ENCODE measurements at places on chromosomes 13 and 19.

DNA sequence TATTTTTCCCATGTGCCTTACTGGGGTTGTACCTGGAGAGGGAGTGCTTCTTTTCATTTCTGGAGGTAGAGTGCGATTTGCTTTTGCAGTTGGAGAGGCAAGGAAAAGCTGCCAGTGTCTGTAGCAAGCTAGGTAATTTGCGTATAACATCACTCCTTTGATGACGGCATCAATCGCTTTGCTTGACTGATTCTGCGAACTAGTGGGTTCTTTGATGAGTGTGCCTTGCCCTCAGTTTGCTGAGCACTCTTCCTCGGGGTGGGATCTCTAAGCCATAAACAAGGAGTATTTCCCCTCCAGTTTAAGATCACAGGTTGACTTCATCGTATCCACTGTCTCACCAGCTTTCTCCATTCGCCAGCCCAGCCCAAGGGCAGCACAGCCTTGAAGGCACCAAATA, 344.5 kb downstream of the KCNRG start:
- DNase-seq, result no peak

- DNase-seq, result no peak
Measured at GRCh38 chr13:99376924-99377323, 69.7 kb upstream of the GPR183 start.

GRCh38 chr13:69600811-69601210, 506.8 kb upstream of the ATXN8OS start:
- DNase-seq, result no peak

- DNase-seq, result no peak
Measured at GRCh38 chr13:113876346-113877148, 12.7 kb upstream of the GAS6 start.

GRCh38 chr13:109836629-109837607, 50.5 kb upstream of the IRS2 start:
- no peak for DNase-seq

DNA sequence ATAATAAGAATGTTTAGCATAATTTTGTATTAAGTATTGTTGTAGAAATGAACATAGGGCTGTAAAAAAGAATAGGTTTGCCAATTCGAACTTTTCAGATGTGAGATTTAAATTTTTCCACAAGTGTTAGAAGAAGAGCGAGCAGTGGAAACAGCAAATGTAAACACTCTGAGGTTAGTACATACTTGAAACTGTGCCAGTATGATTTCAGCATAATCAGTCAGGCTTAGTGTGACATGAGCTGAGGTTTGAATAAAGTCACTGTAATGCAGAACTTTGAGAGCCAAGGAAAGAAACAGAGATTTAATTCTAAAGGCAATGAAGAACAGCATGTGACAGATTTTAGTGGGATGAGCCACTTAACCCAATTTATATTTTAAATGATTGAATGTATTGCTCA, 2166.4 kb downstream of the PCDH9 start:
- DNase-seq, result no peak

DNA sequence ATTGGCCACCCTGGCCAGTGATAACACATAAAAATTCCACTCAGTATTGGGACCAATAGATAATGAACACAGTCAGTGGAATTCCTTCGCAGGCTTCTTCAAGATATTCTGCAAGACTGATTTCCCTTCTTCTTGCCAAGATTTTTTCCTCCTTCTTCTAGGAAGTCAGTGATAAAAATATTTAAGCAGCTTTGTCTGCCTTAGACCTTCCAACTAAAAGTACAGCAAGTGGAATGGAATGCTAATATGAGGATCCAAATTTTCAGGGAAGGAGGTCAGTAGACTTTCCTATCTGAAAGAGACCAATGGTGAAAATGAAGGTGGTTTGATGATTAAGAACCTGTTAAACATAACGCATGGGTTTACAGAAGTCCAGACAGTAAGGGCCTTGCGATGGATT, 9.6 kb downstream of the STARD13 start:
- no peak for DNase-seq

GRCh38 chr13:39016787-39017186, 21.1 kb downstream of the PROSER1 start:
- no peak for DNase-seq

DNA sequence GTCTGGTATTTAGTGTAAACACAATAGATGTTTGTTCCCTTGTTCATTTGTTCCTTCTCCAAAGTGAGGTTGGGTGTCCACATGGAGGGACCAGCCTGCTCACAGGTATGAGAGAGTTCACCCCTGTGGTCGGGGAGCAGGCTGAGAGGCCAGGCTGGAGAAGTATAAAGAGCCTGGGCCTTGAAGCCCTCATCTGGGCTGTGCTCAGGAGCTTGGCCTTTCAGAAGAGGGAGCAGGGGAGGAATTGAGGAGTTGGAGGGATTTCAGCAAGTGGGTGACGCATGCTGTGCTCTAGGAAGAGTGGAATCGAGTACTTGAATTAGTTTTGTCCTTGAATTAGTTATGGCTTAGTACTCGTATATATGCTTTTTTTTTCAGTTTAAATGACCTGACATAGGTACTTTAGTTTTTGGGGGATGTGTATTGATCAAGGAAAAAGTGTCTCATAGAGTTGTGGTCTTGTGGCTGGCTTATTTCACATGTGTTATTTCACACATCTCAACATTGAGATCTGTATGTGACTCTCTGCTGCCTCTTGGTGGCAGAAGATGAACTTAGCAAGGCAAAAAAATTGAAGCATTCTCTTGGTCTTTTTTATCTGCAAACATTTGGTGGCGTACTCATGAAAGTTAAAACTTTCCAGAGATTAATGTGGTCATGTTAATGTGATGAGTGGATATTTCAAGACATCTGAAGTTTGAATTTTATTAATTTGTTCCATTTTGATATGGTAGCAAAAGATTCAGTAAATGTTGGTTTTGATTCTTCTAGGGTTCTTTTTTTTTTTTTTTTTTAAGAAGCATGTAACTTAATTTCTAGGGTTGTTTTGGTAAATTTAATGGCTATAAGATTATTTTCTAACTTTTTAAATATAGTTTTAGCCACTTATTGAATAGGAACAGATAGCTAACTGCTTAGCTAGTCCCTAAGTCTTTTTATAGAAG, 54.3 kb downstream of the SLAIN1 start:
- DNase-seq, result peak; percentile 33
